ENCODE measurements at places on chromosomes 3 and 15. TPM values are rescaled to one million over a fixed set of nuclear protein-coding genes. Genes with fewer than 3 reads are reported as not detected.
A peak's percentile ranks its signal among the peaks of the same experiment; 100 is the strongest.

The ZNF502 gene
- 5.3 TPM for total RNA-seq

The LTF gene
- total RNA-seq, result 0.41 TPM

The PLA2G4E gene
- total RNA-seq, result not detected

The LINGO1 gene
- total RNA-seq, result 152 TPM

The LYZL4 gene
- total RNA-seq, result 1.6 TPM

The HRG gene
- total RNA-seq, result not detected

The FBLN2 gene
- total RNA-seq, result 7.3 TPM

The CPNE9 gene
- total RNA-seq, result 24.8 TPM

The CNTN4 gene
- total RNA-seq, result 49.6 TPM

The CYP8B1 gene
- total RNA-seq, result not detected

DNA sequence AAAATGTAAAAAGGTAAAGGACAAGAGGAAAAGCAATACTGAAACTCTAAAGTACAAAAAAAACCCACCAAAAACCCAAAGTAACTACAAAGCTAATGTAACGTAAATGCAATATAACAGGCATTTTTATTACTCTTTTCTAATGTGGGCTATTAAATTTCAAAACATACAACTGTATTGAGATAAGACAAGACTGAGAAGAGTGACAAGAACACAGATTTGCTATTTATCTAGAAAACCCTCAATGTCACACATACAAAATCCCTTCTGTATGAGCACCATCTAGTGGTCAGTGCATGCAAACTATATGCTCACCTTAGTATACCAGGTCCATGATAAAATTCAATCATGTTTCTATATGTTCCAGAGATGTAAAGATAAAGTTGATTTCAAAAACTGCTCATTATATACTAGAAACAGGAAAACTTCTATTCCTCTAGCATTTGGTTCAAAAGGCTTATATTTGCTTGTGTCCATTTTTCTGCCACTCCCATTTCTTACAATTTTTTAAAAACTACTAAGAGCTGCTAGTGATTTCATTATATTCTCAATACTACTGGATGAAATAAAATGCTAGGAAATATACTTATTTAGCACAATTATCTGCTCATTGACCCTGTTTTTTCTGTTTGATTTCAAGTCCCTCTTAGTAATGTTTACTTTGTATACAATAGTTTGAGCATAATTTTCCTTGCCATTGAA lies 111.4 kb downstream of the DLG1 start:
- no peak for DNase-seq

- no peak for DNase-seq
Measured at GRCh38 chr3:24765399-24765798, 270.7 kb upstream of the THRB start.

DNA sequence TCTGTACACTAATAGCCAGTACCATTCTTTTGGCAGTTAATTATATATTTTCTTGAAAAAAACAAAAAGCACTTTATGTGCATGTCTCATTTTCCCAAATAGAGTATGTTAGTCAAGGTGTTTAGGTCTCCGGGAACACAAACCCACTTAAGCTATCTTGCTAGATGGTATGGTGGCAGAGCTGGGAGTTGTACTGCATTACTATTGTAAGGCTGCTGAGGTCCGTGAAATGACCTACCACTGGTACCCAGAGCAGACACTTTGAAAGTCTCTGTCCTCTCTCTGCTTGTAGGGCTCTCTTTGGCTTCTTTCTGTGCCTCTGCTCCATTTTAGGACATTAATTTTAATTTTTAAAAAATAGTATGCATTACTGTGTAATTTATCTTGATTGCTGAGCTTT lies 8.8 kb downstream of the TMOD3 start:
- DNase-seq, result no peak

- no peak for DNase-seq
Measured at GRCh38 chr3:175200391-175201095, 341.4 kb downstream of the NAALADL2 start.

- peak; percentile 37 for DNase-seq
Measured at GRCh38 chr15:89783111-89783860, 7.2 kb downstream of the MESP2 start.

- no peak for DNase-seq
Measured at GRCh38 chr3:18149386-18149785, 275.8 kb downstream of the SATB1 start.

GRCh38 chr3:30311781-30312180 lies 294.6 kb upstream of the TGFBR2 start:
- no peak for DNase-seq

GRCh38 chr15:47961401-47962090 lies 159.2 kb upstream of the SLC24A5 start:
- no peak for DNase-seq

DNA sequence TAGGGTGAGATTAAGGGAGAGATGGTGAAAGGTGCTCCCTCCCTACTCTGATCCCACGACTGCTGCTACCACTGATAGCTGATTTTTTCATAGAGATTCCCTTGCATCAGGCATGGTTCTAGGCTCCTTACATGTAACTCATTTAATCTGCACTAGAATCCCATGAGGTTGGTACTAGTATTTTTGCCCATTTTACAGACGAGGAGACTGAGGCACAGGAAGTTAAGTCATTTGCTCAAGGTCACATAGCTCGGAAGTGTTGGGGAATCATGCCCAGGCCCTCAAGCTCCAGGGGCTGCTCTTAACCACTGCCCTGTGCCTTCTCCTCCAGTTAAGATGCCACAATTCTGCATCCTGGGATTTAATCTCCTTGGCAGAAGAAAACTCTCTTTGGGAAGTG lies 11.2 kb downstream of the ATP2B2 start:
- no peak for DNase-seq

- no peak for DNase-seq
Measured at GRCh38 chr3:12367346-12367745, 78.5 kb downstream of the PPARG start.

- DNase-seq, result no peak
Measured at GRCh38 chr15:92666780-92667179, 11.2 kb upstream of the FAM174B start.

DNA sequence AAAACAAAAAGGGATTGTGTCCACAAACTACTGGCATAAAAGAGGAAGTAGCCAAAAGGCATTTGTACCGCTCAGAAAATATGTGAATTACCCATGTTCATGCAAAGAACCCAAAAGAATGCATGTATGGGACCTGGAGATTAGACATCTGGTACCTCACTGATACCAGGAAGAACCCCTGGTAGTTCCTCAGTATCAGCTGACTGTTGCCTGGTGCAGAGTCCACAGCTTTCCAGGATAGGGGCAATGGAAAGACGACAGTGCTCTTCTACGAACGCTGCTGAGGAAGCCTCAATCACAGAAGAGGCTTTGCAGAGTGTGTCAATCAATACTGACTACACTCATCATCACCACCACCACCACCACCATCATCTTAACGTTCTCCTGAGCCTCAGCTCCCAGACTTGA lies 63.3 kb downstream of the ATP8B4 start:
- no peak for DNase-seq

DNA sequence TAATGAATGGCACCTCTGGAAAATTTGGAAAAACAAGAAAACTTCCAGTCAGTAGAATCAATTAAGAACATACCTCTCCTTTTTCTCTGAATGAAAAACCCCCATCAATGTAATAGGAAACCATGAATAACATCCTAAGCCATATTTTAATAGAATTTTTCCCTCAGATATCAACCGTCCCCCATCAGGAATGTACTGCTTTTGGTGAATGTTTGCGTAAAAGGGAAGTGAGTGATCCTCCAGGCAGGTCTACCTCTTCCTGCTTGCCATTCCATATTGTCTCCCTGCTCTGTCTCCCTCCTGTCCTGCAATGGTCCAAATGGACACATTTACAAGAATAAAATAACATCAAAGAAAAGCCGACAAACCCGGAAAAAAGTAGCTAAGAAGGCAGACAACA lies 30.8 kb downstream of the LAMP3 start:
- no peak for DNase-seq

DNA sequence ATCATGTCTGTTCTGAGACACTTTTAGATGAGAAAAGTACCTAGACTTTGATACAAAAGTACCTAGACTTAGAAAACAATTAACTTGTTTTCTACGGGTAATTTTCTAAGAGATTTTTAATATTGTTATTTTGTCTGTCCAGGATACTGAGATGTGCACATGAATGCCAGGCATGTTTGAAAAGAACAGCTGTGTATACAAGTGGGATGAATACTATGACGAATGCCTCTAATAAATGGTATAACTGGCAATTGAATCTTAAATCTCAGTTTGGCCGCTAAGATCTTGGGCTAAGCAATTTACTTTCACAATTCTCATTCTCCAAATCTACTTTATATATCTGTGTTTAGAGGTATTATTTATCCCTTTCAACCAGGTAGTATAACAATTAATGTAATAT lies 207.4 kb downstream of the CBLB start:
- no peak for DNase-seq

- DNase-seq, result no peak
Measured at GRCh38 chr3:32399030-32399620, 7.5 kb downstream of the CMTM7 start.

- no peak for DNase-seq
Measured at GRCh38 chr15:48761393-48762158, 49.3 kb downstream of the CEP152 start.

DNA sequence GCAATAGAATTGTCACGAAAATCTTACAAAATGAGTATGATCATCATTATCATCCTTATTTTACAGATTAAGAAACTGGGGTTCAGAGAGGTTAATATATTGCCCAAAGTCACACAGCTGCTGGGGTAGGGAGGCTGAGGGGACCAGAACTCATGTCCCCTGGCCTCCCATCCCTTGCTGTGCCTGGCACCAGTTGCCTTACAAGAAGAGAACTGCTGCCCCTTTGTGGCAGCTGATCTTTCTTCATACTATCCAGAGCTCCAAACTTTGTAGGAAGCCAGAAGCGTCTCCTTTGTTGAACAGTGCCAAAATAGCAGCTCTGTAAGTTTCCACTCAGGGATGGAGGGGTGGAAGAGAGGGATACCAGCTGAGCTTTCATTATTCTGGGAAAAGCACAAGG lies 236.8 kb upstream of the TBC1D5 start:
- DNase-seq, result peak; percentile 9

- no peak for DNase-seq
Measured at GRCh38 chr15:80380154-80380553, 24.0 kb upstream of the ARNT2 start.

- no peak for DNase-seq
Measured at GRCh38 chr3:183279371-183279770, 26.3 kb downstream of the B3GNT5 start.

- no peak for DNase-seq
Measured at GRCh38 chr15:70906842-70907241, 14.2 kb downstream of the LRRC49 start.

GRCh38 chr3:119091936-119092677 lies 53.9 kb upstream of the TEX55 start:
- DNase-seq, result no peak

DNA sequence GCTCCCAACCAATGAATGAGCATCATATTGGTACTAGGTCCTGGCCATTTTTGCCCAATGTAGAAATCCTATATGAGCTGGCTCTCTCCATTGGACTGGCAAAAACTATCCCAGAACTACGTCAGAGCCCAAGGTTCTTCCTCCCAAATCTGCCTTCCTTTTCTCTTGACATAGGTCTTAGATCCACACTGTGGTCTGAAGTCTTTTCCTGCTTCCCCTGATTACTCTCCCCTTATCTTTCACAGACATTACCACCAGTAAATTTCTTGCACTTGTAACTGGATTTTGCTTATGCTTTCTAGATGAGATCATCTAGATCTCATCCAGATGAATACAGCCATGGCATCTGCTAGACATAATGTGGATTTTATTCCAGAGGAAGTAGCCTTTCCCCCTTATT lies 141.2 kb upstream of the GADL1 start:
- no peak for DNase-seq
